ENCODE measurements at places on chromosomes 3 and 15.

GRCh38 chr3:35908366-35909232, 269.3 kb downstream of the ARPP21 start:
- DNase-seq = no peak

DNA sequence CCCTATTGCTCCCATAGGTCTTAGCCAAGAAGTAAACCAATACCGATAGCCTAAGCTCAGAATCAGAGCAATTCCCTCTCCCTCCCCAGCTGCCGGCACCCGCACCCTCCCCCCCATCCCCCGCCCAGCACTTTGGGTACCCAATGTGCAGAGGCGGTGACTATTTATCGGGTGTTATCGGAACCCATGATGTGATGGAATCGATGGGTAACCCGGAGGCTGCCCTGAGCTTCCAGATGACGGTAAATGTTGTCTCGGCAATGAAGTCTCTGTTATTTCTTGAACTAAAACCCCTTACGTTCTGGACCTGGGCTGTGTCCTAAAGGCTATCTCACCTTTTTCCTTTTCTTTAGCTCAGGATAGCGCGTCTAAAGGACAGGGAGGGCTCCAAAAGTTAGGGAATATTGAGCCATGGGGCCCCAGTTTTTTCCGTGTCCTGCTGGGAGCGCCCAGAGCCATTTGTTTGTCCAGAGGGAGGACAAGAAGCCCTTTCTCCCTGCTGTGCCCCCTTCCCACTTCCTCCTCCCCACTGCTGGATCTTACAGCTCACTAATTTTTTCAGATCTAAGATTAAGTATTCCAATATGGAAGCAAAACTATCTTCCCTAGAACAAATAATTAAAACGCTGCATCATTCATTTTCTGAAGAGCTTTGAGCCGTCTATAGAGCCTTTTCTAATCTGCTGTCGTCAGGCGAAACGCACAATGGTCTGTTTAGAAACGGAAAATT, 1.5 kb downstream of the SLITRK3 start:
- DNase-seq = no peak

DNA sequence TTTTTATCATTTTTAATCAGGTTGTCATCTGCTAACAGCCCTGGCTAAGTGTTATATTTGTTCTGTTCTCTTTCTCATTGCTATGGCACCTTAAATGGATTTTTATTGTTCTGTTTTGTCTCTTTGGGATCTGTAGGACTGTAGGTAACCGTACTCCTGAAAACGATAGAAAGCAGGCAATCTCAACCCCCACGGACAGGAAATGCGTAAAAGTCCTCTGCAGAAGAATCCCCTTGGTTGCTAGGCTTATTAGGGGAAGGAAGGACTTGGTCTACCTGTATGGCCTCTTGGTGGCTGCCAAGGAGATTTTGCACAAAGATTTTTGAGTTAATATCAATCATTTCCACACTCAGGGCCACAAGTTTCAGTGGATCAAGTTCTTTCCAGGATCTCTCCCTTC, 571.9 kb upstream of the ZNF385D start:
- no peak for DNase-seq

- DNase-seq = no peak
Measured at GRCh38 chr15:88029696-88030095, 226.8 kb downstream of the NTRK3 start.
